ENCODE measurements at places on chromosomes 3 and 15.

DNA sequence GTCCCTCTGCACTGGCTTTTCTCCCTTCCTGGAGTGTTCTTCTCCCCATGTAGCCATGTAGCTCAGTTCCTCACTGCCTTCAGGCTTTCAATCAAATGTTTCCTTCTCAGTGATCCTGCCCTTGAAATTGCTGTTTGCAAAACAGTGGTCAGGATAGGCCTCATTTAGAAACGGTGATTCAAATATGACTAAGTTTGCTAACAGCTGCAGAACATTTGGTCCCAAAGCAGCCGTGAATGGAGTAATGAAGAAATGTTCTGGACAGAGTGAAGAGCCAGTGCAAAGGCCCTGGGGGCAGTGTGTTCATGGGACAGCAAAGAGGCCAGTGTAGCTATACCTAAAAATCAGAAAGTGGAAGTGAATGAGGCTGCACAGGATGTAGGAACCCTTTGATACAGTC lies 223.4 kb downstream of the FEZF2 start:
- no peak for DNase-seq

- no peak for DNase-seq
Measured at GRCh38 chr3:178498871-178499270, 37.4 kb upstream of the KCNMB2 start.

DNA sequence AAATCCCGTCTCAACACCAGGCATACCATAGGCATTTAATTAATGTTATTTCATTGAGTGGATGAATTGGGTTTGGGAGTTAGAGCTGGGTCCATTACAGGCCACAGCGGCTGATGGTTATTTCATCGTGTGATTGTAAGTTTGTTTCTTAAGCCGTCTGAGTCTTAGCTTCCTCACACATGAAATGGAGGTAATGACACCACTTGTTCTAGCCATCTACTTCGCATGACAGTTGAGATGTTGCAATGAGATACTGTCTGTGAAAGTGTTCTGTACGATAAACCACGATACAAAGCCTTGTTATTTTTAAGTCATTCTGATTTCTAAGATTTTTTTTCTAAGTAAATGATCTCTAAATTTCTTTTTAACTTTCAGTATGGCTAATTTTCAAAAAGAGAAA lies 8.6 kb upstream of the TP63 start:
- no peak for DNase-seq

- DNase-seq = no peak
Measured at GRCh38 chr3:151067158-151067557, 18.3 kb upstream of the MED12L start.

DNA sequence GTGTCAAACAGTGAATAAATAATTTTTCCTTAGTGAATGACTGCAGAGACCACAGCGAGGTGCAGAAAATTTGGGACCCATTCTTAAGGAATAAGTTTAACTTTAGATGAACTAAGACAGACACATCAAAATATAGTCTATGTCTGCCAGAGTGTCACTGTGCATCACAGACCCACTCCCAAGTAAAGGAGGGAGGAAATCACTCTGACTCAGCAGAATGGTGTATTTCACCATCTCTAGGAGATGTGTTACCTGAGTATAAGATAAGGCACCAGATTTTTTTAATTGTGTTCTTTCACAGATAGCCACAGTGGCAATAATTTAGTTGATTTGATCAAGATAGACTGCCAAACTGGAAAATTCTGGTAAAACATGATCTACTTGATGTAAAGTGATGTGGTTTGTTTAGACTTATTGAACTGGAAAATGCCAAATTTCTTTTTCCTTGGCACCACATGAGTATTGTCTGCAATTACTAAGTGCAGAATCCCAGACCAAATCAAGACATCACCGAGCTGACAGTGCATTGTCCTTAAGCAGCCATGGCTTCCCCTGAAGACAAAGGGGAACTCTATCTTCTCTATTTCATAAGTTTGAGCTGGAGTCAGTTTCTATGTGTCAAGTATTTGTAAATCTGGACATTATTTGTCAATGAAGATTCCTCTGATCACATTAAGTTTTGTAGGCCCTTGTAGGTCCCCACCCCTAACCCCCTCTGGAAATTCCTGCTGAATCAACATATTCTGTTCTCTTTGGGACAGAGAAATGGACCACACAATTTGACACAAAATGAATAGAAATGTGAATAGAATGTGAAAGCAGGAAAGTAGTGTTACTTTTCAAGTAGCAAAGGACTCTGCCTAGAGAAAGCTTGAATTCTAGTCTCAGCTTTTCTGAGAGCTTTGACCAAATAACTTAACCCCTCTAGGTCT lies 47.6 kb downstream of the TIPARP start:
- no peak for DNase-seq

- DNase-seq = no peak
Measured at GRCh38 chr3:126527006-126527405, 3.1 kb downstream of the CHST13 start.

DNA sequence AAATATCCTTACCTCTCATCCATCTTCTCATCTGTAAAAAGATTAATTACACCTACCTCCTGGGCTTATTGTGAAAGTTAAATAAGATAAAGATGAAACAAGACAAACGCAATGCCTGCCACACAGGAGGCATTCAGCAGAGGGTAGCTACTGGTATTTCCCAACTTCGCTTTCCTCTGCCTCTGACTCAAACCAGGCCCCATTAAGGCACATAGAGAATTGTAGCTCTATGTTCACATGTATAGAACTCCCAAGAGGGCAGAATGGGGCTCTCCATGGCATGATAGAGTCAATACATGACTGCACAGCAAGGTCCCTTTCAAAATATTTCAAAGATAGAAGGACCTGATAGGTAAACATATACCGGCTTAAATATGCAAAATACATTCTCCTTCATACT lies 1.4 kb downstream of the LYSMD2 start:
- no peak for DNase-seq

DNA sequence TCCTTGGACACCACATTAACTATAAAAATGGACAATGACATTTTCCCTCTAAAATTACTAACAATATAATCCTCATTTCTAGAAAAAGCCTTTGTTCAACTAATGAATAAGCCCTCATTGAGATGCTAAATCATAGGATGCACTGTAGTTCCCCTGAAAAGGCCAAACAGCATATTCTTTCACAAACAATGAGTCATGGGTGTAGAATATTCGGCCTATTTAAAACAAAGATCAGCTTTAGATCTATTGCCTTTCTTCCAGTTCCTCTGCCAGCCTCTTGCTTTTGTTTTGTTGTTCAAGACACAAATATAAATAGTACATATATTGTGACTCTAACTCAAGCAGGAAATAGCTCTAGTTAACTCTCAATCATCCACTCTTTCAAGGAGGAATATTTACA lies 82.5 kb downstream of the ADAM10 start:
- DNase-seq = no peak

DNA sequence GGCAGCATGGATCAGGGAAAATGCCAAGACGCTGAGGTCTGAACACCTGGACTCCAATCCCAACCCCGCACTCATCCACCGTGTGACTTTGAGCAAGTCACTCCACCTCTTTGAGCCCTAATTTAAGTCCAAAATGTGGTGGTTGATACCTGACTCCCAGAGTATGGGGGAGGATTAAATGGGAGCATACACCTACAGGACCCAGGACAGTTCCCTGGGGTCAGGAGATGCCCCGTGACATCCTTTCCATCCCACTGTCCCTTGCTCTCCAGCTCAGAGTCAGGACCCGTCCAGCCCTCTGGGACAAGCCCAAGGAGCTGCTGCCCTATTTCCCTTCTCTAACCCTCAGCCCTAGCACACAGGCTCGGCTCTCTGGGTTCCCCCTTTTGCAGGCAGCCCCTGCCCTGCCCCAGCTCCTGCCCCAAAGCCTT lies 276.4 kb downstream of the XXYLT1 start:
- DNase-seq = no peak

- DNase-seq = no peak
Measured at GRCh38 chr15:76035593-76035992, 23.4 kb upstream of the NRG4 start.

GRCh38 chr3:142209655-142210054 lies 15.7 kb downstream of the GK5 start:
- DNase-seq = no peak

Measured in NK-92 treated with Interleukin-12 subunit alpha and Interleukin-12 subunit beta, amount 100 ng/mL, for 24 hours (cell line).